Kidney glomerular epithelial cell (primary cell): ENCODE measurements at places on chromosomes 2 and 18.

GRCh38 chr2:64586883-64587481, 62.9 kb downstream of the AFTPH start:
- DNase-seq, result peak; percentile 80

GRCh38 chr2:69103419-69103818, 90.4 kb downstream of the ANTXR1 start:
- DNase-seq, result no peak

GRCh38 chr2:118576109-118576855, 271.2 kb downstream of the EN1 start:
- DNase-seq, result no peak

DNA sequence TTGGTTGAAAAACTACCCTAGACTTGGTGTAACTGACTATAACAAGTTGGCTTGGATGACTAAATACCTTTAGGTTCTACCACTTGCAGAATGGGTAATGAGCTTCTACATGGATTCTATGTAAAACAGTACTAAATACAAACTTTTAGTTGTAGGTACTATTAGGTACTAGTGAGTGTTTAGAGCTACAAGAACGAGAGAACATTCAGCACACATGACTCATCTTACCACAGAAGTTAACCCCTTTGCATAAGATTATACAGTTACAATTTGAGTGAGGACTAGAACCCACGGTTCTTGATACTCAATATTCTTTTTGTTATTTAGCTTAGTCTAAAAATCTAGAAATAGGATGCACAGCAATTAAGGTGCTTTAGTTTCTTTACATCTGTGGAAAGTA, 101.7 kb upstream of the TFCP2L1 start:
- peak; percentile 10 for DNase-seq

- peak; percentile 4 for DNase-seq
Observed at GRCh38 chr2:146239392-146240135, 1605.3 kb upstream of the ACVR2A start.

DNA sequence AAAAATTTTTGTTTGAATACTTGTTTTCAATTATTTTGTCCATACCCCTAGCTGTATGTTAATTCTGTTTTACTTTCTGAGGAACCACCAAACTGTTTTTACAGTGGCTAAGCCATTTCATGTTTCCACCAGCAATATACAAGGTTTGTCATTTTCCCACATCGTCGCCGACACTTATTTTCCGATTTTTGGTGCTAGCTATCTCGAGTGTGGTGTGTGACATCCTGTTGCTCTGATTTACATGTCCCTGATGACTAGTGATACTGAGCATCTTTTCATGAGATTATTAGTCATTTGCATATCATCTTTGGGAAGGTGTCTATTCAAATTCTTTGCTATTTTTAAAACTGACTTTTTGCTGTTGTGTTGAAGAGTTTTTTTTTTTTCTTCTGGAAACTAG, 7.2 kb upstream of the GPC1 start:
- DNase-seq, result no peak

DNA sequence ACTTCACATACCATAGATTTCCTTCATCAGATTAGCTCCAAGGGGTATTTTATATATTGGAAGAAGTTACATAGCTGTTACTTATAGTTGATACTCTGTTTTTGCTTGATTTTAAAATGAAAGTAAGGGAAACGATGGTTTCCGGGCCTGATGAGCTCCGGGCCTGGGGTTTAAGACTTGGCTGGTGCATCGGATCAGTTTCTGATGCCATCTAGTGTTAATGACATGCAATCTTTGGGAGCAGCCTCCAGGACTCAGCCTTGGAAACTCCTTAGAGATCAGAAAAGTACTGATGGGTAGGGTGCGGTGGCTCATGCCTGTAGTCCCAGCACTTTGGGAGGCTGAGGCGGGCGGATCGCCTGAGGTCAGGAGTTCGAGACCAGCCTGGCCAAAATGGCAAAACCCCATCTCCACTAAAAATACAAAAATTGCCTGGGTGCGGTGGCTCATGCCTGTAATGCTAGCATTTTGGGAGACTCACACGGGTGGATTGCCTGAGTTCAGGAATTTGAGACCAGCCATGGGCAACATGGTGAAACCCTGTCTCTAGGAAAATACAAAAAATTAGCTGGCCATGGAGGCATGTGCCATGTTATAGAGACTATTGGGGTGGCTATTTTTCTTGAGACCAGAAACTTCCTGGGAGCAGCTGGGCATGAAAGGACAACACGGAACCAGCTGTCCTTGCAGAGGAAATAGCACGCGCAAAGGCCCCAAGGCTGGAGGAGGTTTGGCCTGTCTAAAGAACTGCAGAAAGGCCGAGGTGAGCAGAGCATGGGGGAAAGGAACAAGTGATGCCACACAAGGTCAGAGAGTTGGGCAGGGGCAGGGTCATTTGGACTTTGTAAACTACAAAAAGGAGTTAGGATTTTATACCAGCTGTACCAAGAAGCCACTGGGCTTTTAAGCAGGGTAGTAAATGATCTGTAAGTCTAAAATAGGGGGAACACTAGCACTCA, 46.9 kb upstream of the CNOT11 start:
- DNase-seq, result peak; percentile 66

GRCh38 chr2:34096562-34097171, 497.6 kb upstream of the FAM98A start:
- peak; percentile 75 for DNase-seq

DNA sequence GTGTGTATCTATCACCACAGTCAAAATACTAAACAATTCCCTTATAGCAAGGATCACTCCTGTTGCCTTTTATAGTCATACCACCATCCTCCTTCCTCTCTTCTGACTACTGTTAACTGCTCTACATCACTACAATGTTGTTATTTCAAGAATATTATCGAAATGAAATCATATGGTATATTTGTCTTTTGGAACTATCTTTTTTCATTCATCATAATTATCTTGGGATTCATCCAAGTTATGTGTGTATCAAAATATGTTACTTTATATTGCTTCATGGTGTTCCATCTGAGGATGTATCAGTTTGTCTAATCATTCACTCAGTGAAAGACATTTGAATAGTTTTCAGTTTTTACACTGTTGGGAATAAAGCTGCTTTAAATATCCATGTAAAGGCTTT, 1423.0 kb upstream of the PIK3C3 start:
- no peak for DNase-seq

DNA sequence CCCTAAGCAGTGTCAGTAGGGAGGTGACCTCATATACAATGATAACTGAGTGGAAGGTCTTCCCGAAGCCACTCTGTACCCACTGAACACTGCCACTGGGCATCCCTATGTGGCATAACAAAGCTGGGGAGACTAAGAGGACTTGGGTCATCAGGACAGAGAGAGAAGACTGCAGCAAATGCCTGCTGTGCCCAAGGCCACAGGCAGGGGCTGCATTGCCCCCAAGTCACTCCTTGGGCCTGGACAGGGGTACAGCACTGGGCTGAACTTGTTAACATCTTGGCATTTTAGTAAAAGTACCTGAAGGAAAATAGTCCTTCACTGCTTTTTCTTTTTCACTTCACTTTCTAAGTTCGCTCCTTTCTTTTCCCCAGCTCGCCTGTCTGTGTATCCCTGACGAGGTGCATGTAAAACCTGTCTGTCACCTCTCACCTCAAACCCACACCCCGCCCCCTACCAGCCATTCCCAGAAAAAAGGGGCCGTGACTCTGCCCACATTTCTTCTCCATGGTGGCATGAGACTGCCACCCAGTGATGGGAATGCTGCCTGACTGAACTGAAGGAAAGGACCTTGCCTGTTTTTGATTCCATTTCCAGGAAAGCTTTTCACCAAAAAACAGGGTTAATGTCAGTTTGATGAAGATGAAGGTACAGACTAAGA, 62.9 kb downstream of the MTHFD2 start:
- no peak for DNase-seq

DNA sequence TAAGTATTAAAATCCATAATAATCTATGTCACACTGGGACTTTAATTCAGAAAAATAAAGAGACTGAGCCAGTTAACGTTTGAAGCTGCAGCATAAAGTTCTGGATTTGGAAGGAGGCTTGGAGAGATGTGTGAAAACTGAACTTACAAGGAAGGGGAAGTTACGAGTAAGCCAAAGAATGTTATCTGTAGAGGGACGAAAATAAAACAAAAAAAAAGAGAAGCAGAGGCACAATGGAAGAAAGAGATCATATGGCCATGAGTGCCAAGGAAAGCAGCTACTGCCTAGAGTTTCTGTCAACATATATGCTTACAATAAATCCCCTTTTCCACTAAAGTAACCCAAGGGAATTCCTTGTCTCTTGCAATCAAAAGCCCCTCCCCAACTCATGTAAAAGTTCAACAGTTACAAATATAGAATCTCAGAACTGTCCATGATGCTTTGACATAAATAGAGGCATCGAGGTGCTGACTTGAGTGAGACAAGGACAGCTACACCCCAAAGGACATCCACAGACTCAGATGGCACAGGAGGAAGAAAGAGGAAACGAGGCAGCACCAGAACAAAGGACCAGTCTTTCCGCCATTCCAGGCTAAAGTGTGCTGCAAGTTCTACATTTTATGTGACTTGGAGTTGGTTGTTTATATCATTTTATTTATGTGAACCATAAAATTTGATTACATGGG, 16.1 kb upstream of the ARL5A start:
- no peak for DNase-seq

GRCh38 chr2:116510117-116510671, 1304.3 kb upstream of the DDX18 start:
- no peak for DNase-seq

- no peak for DNase-seq
Observed at GRCh38 chr2:226037526-226037925, 638.0 kb downstream of the NYAP2 start.

DNA sequence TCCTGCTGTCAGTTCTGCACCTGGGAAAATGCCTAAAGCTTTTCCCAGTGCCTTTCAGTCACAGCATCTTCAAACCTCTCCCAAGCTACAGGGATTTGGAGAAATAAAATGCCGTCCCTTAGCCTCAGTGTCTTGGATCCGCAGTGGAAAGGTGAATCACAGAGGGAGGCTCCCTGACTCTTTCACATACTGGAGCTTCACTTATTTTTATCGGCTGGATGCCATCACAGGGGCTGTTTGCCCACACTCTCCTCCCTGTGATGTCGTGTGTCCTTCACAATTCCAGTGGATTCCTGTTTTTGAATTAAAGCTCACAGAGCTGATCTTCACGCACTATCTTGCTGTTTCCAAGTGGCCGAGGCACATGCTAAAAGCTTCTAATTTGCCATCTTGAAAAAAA, 1303.1 kb upstream of the DDX18 start:
- DNase-seq, result no peak

DNA sequence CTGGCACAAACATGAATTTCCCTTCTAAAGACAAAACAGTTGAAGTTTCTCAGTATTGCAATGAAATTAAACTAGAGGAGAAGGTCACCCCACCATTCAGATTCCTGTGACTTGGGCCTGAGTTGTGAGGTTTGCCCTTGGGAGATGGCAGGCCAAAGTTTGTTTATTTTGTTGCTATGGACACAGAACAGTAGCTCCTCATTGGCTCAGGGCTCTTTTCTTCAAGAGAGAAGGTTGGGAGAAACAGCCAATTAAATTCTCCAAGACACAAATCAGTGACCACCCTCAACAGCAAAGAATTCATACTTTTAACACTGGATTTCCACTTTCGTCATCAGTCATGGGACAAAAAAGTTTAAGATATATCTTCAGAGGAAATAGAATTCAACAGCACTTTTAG, at the start of gene FLACC1:
Gene FLACC1, minus strand, starts transcription at position 125 of the 400 bp plus-strand sequence. CDS start 5,941 bp downstream, outside the sequence.
- peak; percentile 9 for DNase-seq

DNA sequence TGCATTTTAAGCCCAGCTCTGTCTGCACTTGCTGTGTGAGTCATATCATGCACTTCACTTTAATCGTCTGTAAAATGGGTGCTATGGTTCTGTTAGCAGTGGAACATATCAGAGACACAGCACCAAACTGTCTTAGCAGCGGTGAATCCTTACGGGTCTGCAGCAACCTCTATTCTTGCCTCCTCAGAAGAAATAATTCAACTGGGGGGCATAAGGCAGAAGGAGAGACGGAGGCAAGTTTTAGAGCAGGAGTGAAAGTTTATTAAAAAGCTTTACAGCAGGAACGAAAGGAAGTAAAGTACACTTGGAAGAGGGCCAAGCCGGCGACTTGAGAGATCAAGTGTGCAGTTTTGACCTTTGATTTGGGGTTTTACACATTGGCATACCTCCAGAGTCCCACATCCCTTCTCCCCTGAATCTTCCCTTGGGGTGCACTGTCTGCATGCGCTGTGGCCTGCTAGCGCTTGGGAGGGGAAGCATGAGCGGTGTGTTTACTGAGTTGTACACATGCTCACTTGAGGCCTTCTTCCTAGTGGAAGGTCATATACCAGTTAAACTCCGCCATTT, 109.8 kb downstream of the DDX1 start:
- DNase-seq, result no peak

DNA sequence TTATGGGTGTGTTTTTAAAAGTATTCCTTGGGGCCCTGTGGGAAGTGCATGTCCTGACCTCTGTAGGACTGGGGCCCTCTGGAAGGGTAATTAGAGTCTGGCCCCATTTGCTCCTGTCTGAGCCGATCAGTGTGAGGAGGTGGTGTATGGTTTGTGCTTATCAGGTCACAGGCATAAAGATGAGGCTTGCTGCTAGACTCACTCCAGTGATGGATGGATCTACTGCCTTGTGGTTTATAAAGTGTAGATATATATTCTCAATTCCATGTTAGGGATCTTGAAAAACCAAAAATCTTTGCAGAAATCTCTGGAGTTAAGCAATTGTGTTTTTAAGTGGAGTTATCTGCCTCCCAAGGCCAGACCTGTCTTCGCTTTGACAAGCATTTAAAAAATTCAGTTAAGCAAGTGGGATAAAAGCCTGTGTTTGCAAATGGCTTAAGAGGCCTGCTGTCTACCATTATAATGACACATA, 182.4 kb downstream of the PTPRM start:
- no peak for DNase-seq

DNA sequence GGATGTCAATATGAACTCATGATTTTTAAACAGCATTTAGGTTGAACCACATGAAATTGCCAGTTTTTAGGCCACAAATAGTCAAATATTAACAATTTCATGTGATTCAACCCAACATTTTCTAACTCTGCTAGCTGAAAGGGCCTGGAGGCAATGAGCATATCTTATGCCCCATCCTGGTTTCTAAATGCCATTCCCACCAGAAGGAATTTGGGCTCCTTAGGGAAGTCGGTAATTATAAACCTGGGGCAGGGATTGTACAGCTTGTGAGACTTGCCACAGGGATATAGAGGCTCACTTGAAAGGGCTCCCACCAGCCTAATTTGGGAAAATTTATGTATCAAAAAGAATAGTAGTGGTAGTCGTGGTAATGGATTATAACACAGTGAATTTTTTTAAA, 178.4 kb upstream of the ALPP start:
- no peak for DNase-seq

- peak; percentile 74 for DNase-seq
Observed at GRCh38 chr18:37481072-37481471, 84.5 kb downstream of the CELF4 start.

DNA sequence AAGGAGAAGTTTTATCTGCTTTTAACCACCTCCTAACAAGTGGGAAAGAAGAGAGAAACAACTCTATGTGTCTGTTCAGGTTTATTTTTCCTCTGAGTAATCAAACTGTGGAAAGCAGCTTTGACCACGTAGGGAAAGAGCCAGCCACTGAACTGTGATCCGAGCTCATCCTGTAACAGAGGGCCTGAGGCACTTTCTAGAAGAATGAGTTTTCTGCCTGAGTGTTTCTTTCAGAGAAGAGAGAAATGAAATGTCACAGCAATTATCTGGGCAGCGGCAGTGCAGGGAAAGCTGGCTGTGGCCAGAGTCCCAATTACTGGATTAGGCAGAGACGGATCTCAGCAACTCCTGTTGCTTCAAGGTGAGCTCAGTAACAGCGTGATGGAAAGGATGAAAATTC, 151.9 kb downstream of the CD226 start:
- no peak for DNase-seq

- DNase-seq, result no peak
Observed at GRCh38 chr2:166960702-166961270, 72.5 kb downstream of the XIRP2 start.
